Spinal cord (tissue), 10 donors: ENCODE measurements at places on chromosomes 5 and 9. TPM values are rescaled to one million over a fixed set of nuclear protein-coding genes. Genes with fewer than 3 reads are reported as not detected.

Gene ARHGEF39
- polyA plus RNA-seq: 3.2 TPM

Gene FCN2
- polyA plus RNA-seq: not detected

Gene PIGO
- 28.1 TPM for polyA plus RNA-seq

Gene MAMDC4
- polyA plus RNA-seq: 15.9 TPM

Gene FGF10
- 2.9 TPM for polyA plus RNA-seq

Gene TRIM36
- polyA plus RNA-seq: 41.2 TPM

Gene DAB2IP
- 53.5 TPM for polyA plus RNA-seq

Gene WNK2
- 101 TPM for polyA plus RNA-seq

Gene FRMD3
- polyA plus RNA-seq: 14.7 TPM

Gene TRAF1
- polyA plus RNA-seq: 6.8 TPM

Gene TEX10
- polyA plus RNA-seq: 24.9 TPM

Gene IL5
- 0.86 TPM for polyA plus RNA-seq

Gene PDGFRB
- polyA plus RNA-seq: 83.5 TPM

Gene C9
- 0.08 TPM for polyA plus RNA-seq

Gene SLC6A19
- polyA plus RNA-seq: 0.22 TPM

Gene SOWAHA
- polyA plus RNA-seq: 5.8 TPM
